ENCODE measurements at places on chromosomes 4 and X.

GRCh38 chrX:124725502-124725901 is 379.1 kb downstream of the SH2D1A start:
- DNase-seq = no peak

DNA sequence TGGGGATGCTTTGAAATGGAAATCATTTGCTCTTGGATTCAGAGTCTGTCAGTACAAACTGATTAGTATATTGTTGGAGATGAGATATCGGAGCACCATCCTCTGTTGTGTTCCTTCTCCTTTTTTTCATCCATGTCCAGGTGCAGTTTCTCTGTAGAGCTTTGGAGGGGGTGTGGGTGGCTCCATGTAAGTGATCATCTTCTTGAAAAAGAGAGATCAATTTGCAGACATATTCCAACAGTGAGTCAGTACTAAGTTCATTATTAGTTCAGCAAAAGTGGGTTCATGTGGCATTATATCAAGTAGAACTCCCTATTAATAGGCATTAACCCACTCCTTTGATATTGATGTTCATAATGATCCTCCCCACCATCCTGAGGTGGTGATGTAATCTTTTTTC is 18.9 kb downstream of the FRAS1 start:
- DNase-seq = no peak

GRCh38 chrX:34371754-34372153 is 239.6 kb upstream of the FAM47A start:
- DNase-seq = no peak

DNA sequence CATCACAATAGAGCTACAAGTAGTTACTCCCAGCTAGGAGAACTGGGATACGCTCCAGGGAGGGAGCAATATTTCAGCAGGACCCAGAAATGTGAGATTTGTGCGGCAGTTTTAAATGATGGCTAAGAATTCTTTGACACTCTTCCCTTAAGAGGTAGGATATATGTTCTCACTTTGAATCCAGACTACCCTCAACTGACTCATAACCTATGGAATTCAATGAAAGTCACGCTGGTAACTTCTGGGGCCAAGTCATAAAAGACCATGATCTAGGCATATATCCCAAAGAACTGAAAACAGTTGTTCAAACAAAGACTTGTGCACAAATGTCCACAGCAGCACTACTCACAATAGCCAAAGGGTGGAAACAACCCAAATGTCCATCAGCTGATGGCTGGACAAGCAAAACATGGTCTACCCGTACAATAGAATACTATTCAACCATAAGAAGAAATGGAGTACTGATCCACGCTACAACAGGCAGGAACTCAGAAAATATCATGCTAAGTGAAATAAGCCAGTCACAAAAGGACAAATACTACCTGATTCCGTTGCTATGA is 10.5 kb downstream of the CD99L2 start:
- no peak for DNase-seq

- no peak for DNase-seq
Measured at GRCh38 chr4:64272432-64272831, 136.8 kb downstream of the TECRL start.

- no peak for DNase-seq
Measured at GRCh38 chrX:108211301-108211700, 119.7 kb downstream of the ATG4A start.

GRCh38 chr4:55138367-55138766 is 13.0 kb upstream of the KDR start:
- no peak for DNase-seq

- no peak for DNase-seq
Measured at GRCh38 chrX:44428989-44429627, 85.6 kb upstream of the EFHC2 start.

- DNase-seq = no peak
Measured at GRCh38 chr4:151931563-151931962, 170.8 kb upstream of the GATB start.

DNA sequence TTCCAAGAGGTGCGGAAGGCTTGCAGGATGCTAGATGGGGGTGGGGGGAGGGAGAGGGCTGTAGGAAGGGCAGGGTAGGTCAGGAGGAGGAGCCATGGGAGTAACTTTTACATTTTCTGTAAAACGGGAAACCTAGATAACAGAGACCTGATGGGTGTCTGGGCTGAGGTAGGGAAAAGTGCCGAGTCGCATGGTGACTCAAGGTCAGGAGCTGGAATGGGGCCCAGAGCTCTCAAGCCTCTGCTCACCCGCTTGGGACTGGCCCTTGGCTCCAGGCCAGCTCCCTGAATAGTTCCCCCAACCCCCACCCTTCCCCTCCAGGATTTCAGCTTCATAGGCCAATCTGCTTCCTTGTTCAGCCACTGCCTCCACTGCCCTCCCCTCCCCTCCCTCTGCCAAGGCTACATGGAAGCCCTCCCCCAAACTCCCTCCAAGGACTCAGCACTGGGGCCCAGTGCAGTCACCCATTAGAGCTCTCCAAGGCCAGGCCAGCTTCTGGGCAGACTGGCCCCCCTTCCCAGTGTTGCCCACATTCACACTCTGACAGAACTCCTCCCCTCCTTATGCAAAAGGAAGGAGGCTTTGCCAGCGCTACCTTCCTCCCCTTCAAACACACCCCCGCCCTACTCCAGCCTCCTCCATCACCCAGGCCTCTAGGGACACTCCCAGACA is 43.6 kb downstream of the TSC22D3 start:
- no peak for DNase-seq

- no peak for DNase-seq
Measured at GRCh38 chr4:123415977-123416376, 19.4 kb downstream of the SPRY1 start.

GRCh38 chrX:81168391-81168790 is 33.3 kb downstream of the HMGN5 start:
- no peak for DNase-seq

GRCh38 chrX:105273326-105273725 is 52.8 kb upstream of the TEX13A start:
- no peak for DNase-seq

DNA sequence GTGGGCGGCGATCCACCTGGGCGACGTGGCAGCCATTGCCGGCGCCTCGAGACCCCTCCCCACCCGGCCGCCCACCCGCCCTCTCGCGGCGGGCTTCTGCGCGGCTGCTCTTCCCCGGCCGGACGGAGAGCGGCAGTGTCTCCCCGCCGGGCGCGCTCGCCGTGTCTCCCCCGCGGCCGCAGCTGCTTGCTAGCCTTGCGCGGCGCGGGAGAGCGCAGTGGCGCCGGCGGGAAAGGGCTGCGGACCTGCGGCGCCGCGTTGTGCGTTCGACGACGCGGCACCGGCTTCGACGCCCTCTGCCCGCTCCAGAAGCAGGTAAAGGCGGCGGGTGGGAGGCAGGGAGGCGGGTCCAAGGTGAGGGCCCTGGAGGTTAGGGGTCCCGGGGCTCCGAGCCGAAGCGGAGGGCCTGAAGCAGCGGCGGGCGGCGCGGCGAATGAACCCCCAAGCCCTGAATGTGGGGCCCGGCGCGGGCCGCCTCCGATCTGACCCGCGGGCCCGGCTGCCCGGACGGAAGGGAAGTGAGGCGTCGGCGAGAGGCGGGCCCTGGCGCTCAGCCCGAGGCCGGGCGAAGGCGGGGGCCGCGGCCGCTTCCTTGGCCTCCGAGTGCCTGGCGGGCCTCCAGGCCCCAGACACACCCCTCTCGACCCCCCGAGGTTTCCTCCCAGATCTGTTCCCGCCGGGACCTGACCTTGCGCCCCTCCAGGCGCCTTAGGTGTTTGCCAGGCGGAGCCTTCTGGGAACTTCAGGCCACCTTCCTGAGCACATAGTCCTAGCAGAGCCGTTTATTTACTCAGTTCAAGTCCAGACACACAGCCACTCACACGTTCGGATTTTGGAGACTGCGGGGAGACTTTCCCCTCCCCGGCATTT is at the start of gene N4BP2:
TSS of gene N4BP2 (plus strand) at position 135 of the 870 bp plus-strand sequence. CDS start 40,491 bp downstream, outside the sequence.
- peak; percentile 81 for DNase-seq

DNA sequence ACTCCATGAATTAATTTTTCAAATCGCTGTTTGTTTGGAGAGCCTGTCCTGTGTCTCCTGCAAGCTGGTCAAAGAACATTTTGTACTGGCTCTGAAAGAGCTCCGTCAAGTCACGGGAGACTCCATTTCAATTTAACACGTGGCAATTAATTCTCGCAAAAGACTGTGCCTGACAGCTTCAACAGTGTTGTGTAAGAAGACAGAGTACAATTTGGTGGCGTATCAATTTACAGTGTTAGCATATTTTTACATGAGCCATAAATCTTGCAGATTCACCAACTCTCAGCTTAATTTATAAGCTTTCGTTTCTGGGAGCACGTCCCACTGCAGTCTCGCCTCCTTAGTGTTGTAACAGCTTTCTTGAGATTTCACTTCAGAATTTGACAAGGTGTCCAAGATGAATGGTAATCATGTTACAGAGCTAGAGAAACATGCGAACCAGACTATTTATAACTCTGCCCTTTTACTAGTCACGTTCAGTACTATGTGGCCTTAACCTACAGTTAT is 70.8 kb downstream of the RWDD4 start:
- DNase-seq = no peak
